ENCODE measurements at places on chromosomes 11 and 22.

DNA sequence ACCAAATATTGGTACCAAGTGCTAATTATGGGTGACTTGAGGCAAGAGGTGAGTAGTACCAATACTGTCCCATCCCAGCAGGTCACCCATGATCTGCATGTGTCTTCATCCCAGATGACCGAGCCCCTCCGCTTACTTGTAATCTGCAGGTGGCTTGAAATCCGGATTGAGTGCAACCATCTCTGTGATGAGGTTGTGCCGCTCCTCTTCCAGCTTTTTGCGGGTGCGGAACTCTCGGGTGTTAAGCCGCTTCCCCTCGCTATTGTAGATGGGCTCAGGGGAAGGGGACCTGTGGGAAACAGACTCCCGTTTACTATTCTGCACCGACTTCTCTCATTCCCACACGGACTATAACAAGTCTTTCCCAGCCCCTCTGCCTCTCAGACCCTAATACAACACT, 8.2 kb downstream of the SF1 start:
- no peak for DNase-seq

DNA sequence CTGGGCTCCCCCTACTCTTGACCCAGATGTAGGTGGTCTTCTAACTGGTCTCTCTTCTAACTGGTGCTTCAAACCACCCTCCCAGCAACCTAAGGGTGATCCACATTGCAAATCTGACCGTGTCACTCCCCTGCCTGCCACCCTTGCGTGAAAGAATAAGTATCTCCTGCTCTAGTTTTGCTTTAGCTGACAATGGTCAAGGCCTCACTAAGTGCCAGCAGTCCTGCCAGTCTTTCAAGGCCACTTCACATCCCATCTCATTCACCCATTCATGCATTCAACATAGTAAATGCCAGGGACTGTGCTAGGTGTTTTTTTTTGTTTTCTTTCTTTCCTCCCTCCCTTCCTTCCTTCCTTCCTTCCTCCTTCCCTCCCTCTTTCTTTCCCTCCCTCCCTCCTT, 2.3 kb upstream of the KCTD17 start:
- no peak for DNase-seq

DNA sequence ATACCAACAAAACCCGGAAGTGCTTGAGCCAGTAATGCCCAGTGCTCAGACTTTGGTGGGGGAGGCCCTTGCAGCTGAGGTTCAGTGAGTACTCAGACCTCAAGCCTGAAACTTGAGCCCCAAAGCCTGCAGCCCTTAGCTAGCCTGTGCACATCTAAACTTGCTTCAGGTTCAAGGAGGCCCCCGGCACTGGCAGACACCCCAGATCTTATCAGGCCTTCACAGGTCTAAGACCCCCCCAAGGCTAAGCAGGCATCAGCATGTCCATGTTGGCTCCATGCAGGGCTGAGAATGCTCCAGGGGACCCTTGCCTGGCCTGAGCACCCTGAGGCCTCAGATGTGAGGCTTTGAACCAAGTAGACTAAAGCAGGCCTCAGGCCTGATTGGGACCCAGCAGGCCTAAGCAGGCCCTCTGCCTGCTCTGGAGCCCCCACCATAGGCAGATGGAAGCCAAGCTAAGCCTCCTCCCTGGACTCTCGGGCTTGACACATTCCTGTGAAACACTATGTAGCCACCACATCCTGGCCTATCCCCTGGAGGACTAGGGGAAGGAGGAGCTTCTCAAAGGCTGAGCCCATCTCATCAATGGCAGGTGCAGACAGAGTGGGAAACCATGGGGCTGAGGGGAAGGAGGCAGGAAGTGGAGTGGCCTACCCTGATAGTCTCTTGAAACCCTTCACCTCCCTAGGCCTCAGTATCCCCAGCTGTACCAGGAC, 1.2 kb upstream of the CASTOR1 start:
- no peak for DNase-seq

- DNase-seq = no peak
Measured at GRCh38 chr22:30079952-30080533, at the start of gene HORMAD2. Gene HORMAD2, plus strand, starts transcription at chr22:30080464. Its CDS starts 13,489 bp downstream, at chr22:30093953.

DNA sequence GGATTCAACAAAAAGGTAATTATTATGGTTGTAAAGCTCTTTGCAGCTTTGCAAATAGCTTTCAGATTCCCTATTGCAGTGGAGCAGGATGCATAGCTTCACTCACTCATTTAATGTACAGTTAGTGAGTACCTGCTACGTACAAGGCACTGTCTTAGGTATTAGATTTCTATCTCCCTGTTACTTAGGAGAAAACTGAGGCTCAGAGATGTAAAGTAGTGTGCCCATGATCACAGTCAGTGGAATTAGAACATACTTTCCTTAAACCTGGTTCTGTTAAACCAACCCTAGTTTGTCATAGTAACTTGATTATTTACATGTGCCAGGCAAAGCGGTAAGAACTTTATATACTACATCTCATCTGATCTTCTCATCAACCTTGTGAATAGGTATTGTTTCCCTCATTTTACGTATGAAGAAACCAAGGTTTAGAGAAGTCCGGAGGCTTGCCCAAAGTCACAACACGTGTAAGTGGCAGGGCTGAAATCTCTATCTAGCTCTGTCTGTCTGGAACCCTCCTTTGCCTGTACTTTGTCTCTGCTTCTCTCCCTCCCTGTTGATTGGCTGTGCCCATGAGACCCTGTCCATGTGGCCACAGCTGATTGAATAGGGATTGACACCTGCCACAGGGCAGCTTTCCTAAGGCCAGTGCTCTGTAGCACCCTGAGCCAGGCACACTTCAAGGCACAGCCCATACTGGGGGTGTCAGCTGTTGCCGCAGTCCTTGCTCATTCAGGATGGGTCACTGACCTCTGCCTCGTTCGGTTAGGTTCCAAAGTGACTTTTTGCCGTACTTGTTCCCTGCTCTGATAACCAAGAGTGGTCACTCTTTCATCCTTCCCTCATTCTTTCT, 63.8 kb upstream of the PRSS23 start:
- no peak for DNase-seq

GRCh38 chr11:19853920-19854319, 141.3 kb downstream of the NAV2 start:
- DNase-seq = no peak

- DNase-seq = no peak
Measured at GRCh38 chr11:120334332-120334731, 1.9 kb upstream of the ARHGEF12 start.

DNA sequence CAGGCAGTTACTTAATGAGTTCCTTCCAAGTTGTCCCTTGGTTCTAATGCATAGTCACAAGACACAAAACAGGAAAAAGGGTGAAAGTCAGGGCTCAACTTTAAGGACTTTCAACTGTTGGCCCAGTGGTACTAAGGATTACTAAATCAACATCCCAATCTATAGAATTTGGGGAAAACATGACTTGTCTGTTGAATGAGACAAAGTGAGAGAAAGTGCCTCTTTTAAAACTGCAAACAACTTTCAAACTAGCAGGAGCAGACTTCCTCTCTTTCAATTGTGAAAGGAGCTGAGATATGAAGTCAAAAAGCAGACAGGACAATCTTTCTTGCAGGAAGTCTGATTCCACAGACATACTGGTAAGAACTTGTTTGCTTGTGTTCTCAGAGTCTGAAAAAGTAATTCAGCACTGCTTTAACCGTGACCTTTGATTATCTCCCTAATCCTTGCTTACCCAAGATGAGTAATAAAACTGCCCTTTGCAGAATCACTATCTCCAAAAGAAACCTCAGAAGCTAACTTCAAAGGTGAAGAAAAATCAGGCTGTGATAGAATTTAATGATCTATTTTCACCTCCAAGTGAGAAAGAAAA, 960.7 kb upstream of the RAG2 start:
- DNase-seq = no peak

DNA sequence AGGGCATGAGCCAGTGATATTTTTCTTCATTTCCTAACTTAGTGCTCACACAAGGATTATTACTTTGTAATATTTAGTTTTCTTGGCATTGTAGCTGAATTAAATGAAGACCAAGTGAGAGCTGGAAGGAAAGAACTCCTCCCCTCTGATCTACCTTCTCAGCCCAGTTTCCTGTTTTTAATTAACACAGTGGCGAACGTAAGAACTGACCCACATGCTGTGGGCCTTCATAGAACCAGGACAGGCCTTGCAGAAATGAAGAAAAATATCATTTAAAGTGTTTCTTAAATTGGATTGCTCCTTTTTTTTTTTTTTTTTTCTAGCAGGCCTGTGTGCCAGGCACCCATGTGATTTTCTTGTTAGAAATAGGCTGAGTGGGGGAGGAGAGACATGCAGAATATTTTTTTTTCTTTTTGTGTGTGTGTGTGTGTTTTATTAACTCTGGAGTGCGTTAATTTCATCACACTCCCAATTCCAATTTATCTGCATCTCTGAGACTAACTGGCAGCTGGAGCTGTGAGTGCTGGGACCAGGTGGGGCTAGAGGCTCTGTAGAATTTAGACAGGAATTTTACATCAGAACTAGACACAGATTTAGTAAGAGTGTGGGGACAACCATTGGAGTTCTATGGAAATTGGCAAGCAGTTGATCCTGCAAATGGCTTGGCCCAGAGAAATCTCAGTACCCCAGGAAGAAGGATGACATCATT, 320.5 kb downstream of the DDX10 start:
- DNase-seq = no peak

DNA sequence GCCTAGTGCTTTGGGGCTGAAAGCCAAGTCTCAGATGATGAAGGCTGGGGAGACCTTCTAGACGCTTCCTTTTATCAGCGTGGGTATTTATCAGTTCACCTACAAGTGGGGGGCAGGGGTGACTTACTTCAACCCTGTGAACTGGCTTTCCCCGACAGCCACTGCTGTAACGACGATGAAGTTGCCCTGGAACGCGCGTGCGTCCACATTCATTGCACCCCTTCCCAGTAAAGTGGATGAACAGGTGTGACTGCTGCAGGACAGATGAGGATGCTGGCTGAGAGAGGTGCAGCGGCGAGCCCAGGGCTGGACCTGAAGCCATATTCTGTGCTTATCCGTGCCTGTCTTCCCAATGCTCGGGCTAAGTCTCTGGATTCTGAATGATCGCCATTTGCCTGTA, 1122.3 kb downstream of the TBC1D22A start:
- DNase-seq = no peak

DNA sequence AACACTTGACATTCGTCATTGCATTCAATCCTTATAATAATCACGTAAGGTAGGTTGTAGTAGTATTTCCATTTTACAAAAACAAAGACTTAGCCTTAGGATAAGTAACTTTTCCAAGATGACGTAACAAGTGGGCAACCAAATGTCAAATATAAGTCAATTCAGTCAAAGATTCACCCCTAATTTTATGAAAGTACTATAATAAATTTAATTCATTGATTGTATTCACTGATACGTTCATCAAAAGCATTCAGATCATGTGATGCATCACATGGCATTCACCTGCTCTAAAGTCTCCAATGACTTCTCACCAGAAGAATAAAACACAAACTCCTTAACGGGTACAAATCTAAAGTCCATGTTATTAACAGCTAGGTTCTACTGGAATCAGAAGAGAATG, 2.1 kb downstream of the KIF18A start:
- DNase-seq = no peak

GRCh38 chr11:134560066-134560465, 148.0 kb upstream of the B3GAT1 start:
- no peak for DNase-seq

GRCh38 chr11:71420455-71421241, 27.5 kb downstream of the DHCR7 start:
- DNase-seq = no peak

GRCh38 chr11:67053896-67054329, 2.7 kb upstream of the RHOD start:
- peak; percentile 13 for DNase-seq

DNA sequence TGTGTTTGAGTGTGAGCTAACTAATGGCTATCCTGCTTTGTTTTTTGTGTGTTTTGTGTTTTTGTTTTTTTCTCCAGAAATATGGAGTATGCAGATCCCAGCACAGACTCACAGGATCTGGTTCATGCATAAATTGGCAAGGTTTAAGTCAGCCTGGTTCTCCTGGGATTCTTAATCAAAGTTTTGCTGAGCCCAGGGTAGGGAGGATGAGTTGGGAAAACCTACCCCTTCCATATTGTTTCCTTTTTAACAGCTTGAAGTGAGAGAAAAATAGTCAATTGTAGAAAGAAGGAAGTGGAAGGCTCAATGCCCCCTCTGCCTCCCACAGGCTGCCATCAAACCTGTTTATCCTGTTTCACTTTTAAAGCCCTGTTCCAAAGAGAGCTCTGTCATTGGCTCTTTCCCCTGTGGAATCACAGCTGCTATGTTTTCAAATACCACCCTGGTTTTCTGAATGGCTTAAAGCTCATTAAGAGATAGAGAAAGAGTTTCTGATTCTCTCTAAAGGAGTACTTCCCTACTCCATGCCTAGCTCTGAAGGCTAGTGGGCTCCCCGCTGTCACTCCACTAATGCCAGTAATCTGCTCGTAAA, 23.4 kb upstream of the CADM1 start:
- DNase-seq = no peak

DNA sequence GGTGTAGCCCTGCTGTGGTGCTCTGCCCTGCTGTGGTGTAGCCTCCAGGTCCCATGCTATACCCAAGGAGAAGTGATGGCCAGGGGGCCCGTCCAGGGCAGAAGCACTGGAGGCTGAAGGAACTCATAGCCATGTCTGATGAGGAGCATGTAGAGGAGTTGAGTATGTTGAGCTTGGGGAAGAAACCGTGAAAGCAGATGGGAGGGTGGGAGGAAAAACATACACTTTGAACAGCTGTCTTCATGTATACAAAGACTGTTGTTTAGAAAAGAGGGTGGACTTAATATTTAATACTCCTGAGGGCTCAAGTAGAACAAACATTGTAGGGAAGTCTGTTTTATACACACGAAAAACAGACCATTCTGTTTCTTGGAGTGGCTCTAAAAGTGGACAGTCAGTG, 26.6 kb upstream of the TTC12 start:
- DNase-seq = no peak

- no peak for DNase-seq
Measured at GRCh38 chr11:901452-902061, 9.1 kb downstream of the CHID1 start.

- DNase-seq = no peak
Measured at GRCh38 chr11:34970033-34970432, 53.6 kb downstream of the PDHX start.

DNA sequence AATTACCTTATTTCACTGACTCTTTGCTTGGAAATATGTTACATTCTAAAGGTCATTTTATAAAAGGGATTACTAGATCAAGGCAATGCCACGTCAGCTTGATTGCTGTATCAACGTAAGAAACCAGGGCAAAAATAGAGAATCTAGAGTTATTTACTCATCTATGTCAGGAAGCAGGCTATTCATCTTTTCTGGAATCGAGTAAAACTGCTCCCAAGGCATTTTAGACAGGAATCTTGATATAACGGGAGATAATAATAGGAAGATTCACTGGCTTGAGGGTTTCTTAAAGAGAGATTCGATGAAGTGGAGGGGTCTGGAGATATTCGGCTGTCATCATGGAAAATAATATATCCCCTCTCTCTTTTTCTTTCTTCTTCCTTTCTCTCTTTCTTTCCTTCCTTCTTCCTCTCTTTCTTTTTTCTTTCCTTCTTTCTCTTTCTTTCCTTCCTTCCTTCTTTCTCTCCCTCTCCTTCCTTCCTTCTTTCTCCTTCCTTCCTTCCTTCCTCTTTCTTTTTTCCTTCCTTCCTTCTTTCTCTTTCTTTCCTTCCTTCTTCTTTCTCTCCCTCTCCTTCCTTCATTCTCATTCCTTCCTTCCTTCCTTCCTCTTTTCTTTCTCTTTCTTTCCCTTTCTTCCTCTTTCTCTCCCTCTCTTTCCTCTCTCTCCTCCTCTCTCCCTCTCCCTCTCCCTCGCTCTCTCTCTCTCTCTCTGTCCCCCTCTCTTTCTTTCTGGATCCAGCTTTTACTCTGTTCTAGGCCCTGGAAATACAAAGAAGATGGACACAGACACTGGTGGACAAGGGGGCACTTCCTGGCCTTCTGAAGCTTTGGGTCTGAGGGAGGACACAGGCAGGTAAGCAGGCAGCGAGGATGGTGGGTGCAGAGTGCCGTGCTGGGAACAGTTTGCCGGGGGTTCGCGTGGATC, 18.1 kb upstream of the RASD2 start:
- no peak for DNase-seq

Data from stimulated activated CD8-positive, alpha-beta memory T cell treated with anti-CD3 and anti-CD28 coated beads, Interleukin-7, amount 100 ng/mL, for 24 hours (primary cell).